M059J (cell line): ENCODE measurements at places on chromosomes 1 and 21. TPM values are rescaled to one million over a fixed set of nuclear protein-coding genes. Genes with fewer than 3 reads are reported as not detected.
A peak's percentile ranks its signal among the peaks of the same experiment; 100 is the strongest.

The S100A7A gene
- total RNA-seq, result not detected in 2 replicates

The PLPPR5 gene
- not detected in 2 replicates for total RNA-seq

GRCh38 chr1:230109895-230110667 lies 43.0 kb downstream of the GALNT2 start:
- no peak for DNase-seq

GRCh38 chr1:238608144-238608543 lies 717.4 kb upstream of the ZP4 start:
- DNase-seq, result no peak

DNA sequence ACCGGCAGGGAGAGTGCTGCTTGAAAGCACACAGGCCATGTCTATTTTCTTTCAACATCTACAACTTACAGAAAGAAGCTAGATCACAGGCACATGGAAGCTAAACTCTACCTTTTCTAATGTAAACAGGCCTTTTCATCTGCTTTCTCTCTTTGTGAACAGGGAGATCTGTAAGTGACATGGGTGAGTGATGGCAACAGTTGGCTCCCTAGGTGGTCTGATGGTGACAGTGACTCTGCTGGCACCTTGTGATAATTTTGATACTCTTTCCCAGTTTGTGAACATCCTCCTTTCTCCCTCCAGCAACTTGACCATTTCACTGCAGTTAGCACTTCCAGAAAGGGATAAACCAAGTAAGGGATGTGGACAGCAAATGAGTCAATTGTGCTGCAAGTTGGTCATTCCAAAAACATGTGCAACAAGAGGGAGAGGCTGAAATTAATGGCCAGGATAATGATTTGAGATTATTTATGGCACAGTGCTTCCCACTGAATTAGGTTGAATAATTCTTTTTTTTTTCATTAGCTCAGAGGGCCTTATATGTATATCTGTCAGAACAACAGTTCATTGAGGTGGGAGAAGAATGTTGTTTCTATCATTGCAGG lies 89.5 kb downstream of the XCL2 start:
- peak; percentile 79 for DNase-seq

DNA sequence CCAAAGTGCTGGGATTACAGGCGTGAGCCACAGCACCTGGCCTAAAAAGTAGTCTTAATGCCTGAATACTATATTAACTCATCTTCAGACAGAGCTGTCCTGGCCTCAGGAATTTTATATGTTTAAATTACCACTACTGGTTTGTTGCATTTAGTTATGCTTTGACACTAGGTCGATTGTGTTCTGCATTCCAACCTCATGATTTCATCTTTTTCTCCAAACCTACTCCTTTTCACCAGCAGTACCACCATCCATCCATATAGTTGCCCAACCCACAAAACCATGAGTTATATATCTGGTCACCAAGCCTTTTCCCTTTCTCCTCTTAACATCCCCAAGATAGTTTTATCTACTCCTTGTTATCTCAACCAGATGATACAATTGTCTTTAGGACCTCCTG lies 22.6 kb downstream of the FMO5 start:
- peak; percentile 11 for DNase-seq

DNA sequence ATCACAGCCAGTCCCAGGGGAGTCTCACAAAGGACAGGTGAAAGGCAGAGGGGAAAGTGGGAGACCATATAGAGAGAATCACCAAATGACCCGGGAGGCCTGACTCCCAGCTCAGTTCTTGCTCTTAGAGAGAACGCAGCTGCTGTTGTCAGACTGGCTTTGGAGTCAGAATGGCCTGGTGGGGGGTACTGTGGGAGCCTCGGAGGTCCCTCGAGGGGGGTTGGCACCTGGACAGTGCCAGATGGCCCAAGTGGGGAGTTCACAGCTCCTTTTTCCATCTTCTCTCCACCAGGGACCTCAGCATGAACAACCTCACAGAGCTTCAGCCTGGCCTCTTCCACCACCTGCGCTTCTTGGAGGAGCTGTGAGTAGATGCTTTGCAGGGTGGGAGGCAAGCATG lies 31.5 kb downstream of the LGR6 start:
- DNase-seq, result no peak

The CDCA8 gene
- total RNA-seq, result 36.8 and 38.4 TPM in 2 replicates

- DNase-seq, result peak; percentile 97
Measured at GRCh38 chr1:41672173-41672572, 187.7 kb upstream of the EDN2 start.

The IRF6 gene
- total RNA-seq, result 0.39 and 0.47 TPM in 2 replicates

DNA sequence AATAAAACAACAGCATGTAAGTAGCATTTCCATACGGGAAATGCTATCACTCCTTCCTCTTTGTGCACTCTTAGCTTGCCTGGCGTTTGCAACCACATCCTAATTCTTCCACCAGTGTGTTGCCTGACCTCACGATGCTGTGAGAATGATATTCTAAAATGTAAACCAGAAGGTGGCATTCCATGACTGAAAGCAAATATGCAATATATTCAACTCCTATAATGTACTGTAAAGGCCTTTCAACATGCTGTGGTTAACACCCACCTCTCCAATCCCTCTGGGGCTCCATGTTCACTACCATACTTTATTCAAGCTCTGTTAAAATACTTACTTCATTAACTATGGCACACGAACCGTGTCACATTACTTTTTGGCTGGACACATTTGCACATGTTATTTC lies 420.6 kb upstream of the DEPDC1 start:
- no peak for DNase-seq

The CD48 gene
- total RNA-seq, result 0.05 TPM in 1 of 2 replicates, not detected in the other

GRCh38 chr1:93750955-93751354 lies 69.3 kb upstream of the BCAR3 start:
- no peak for DNase-seq

GRCh38 chr1:66787641-66788040 lies 13.4 kb downstream of the INSL5 start:
- DNase-seq, result no peak

The ROR1 gene
- total RNA-seq, result 1.1 and 2.5 TPM in 2 replicates

- no peak for DNase-seq
Measured at GRCh38 chr21:34797921-34798535, 129.2 kb downstream of the CLIC6 start.

GRCh38 chr1:162893612-162893908 lies 32.6 kb upstream of the CCDC190 start:
- no peak for DNase-seq

GRCh38 chr21:16193496-16194094 lies 463.8 kb downstream of the USP25 start:
- no peak for DNase-seq

- no peak for DNase-seq
Measured at GRCh38 chr21:45533361-45533845, 8.8 kb downstream of the SLC19A1 start.

GRCh38 chr1:20493839-20494608 lies 8.0 kb upstream of the CAMK2N1 start:
- peak; percentile 90 for DNase-seq

DNA sequence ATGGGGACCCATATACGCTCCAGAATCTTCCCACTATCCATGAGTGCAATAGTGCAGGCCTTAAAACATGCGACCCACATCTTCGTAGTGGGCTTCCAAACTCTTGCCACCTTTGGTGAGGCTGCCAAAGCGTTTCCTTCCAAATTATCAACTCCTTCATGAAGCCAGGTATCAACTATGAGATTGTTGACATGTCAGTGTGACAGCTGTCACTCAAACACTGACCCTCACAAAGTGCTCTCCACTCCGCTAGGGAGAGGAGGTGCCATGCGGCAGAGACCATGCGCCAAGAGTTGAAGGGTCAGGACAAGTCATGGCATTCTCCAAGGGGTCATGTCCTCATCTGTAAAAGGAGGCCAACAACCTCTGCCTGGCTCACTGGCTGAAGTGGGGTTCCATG lies 103.3 kb downstream of the SUSD4 start:
- no peak for DNase-seq

DNA sequence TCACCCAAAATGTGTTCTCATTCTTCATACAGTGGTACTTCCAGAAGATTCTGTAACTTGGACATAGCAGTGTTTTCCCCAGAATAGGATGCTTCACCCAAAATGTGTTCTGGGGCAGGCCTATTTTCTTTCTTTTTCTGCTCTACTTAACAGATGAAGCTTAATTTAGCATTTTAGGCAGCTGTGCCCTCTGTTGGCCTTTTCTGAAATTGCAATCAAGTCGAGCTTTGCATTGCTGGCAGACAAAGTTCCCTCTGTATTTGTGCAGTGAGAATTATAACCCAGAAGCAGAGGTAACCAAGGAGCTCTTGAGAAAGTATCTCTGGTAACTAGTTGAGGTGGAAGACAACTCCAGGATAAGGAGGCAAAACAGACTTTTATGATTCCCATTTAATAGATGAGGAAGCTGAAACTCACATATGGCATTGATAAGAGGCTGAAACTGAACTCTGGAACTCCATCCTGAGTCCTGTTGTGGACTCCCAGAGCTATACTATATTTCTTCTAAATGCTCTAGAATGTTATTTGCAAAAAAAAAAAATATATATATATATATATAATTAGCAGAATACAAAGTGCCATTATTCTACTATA lies 50.3 kb upstream of the L1TD1 start:
- peak; percentile 55 for DNase-seq

DNA sequence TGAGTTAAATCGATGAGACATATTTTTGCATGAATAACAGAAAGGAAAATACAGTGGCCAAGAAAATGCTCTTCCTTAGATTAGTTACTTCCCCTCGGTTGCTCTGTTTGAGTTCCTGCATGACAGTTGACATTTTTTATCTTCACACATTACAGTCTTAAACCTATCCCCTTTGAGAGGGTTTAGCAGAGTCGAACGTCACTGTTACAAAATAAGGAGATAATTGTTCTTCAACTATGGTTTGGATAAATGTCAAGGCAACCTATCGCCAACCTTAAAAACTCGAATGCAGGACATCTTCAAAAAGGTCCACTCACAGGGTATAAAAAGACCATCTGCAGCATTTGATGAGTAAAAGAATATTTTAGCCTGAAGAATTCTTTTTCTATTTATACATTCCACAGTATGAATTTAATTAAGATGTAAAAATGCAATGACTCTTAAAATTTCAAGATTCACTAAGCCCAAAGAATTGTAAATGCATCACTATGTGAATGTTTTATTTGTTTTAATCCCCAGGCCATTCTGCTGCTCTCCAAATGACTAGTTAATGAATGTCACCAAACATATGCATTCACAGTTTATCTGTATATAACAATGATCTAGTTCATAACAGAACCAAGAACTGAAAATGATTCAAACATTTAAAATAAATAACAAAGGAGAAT lies 68.9 kb upstream of the COL11A1 start:
- no peak for DNase-seq

- no peak for DNase-seq
Measured at GRCh38 chr1:22794647-22795365, 84.2 kb downstream of the EPHB2 start.

DNA sequence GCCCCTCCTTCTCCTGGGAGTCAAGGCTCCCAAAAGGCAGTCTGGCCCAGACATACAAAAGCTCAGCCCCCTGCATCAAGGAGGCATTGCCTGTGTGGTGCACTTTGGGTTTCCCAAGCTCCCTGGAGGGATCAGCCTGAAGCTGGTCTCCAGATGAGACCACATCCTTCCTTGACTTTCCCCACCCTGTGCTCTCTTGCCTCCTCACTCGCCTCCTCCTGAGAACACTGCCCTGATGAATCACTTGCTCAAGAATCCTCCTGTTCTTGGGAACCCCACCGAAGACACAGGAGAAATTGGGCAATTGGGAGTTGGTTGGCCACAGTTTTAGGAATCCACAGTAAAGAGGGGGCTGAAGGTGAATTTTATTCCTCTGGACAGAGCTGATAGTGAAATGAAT lies 34.8 kb upstream of the LYST start:
- peak; percentile 72 for DNase-seq
